MV-4-11 (cell line): ENCODE measurements at places on chromosomes 4 and X.

DNA sequence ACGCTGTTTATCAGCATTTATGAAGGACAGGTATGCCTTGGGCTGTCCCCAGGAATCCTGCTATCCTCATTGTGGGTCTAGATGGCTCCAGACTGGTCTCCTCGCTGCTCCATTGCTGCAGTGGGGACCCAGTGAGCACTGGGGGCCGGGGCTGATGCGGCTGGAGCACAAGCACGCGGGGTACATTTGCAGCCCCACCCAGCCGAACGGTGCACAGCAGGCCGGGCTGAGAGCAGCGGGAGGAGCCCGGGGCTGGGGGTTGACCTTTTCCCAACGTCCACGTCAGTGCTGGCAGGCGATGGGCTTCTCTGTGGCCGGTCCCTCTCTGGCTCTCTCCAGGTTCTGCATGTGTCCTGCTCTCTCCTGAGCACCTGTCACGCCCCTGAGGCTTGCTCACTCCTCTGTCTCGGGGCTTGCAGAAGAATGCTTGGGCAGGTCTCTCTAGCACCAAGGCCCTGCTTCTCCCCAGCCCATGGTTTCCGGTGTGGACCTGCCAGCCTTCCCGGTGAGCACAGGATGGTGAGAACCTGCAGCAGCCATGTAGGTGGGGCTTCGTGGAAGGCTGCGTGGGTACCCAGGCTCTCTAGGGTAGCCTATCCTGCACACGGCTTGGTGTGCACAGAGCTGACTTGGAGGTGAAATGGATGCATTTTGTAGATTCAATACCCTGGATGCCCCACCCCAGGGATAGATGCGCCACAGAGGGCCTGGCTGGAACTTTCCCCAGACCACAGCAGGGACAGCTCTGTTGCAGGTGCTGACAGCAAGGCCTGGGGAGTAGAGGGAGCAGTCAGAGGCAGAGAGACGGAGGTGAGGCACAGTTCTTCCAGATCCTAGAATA lies 89.1 kb upstream of the ADRA2C start:
- no peak for DNase-seq

DNA sequence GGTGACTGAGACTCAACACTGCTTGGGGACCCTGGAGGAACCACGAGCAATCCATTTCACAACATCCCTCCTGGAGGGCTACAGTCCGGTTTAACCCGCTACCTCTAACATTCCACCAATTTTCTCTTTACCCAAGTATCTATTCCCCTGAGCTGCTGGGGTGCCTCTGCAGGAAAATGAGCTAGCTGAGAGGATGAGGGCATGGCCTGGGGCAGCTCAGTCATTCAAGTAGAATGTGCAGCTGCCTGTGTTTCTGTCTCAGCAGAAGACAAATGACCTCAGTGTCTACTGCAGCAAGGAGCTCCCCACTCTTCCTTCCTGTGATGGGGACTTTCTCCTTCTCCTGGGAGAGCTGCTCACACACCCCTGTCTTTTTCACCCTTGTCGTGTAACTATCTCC lies 120.8 kb downstream of the ZNF518B start:
- no peak for DNase-seq

DNA sequence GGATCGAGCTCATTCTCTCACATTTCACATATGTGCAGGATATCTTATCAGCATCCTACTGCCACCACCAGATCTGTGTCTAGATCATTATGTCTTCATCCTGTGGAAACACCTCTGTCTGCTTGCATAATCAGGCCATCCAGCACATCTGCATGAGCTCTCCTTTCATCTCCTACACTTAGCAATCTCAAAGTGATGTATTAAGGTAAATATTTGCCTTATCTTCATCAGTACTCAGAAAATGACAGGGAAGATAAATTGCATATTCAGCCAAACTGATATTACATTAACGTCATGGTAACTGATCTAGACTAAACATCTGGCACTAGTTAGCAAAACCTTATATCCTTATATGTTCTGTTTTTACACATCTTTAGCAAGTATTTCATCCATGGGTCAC lies 207.3 kb upstream of the PABPC4L start:
- no peak for DNase-seq

GRCh38 chrX:118212817-118213183 lies 96.2 kb upstream of the KLHL13 start:
- peak; percentile 83 for DNase-seq

DNA sequence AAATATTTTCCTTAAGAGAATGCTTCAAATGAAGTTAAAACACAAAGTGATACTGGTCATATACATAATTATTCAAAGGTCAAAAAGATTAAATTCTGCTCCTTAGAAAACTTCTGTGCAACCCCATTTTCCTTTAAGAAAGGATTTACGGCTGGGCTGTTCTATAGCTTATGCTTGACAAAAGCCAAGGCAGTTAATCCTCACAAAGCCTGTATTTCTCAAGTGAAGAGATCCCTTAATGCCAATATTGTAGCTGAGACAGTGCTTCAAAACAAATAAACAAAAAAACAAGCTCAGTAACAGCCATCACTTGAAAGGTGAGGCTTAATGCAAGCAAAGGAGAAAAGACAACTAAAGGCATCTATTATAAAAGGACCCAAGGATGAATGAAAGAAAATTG lies 42.5 kb downstream of the BTC start:
- DNase-seq = no peak

GRCh38 chr4:188735082-188735481 lies 595.8 kb downstream of the TRIML1 start:
- DNase-seq = no peak

DNA sequence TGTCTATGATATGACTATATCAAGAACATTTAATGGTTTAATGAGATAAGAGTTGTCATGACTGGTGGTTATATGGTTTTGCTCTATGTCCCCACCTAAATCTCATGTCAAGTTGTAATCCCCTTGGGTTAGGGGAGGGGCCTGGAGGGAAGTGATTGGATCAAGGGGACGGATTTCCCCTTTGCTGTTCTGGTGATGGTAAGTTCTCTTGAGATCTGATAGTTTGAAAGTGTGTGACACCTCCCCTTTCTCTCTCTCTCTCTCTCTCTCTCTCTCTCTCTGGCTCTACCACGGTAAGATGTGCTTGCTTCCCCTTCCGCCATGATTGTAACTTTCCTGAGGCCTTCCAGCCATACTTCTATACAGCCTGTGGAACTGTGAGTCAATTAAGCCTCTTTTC lies 803.4 kb downstream of the TRIML1 start:
- DNase-seq = no peak

DNA sequence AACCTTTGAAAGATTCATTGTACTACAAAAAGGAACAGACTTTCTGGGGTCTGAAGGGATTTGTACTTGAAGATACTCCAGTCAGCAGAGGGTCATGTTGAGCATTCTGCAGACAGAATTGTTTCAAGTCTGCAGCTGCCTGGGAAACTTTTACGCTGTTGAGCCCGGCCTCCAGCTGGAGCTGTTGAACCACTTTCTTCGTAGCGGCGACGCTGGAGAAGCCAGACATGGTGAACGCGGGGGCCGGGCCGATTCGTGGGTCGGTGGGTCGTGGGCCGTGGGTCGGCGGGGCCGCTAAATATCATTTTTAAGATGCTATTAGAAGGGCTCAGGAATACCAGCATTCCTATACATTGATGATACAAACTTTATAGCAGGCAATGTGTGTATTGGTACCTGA lies 12.0 kb upstream of the RTL9 start:
- no peak for DNase-seq
